ENCODE measurements at places on chromosomes 4 and X. TPM values are rescaled to one million over a fixed set of nuclear protein-coding genes. Genes with fewer than 3 reads are reported as not detected.

The PPP2R2C gene
- not detected for total RNA-seq

The ACE2 gene
- total RNA-seq, result not detected

The ADGRL3 gene
- not detected for total RNA-seq

The HEPH gene
- not detected for total RNA-seq

The ARMCX4 gene
- total RNA-seq, result 2.2 TPM

The TLL1 gene
- total RNA-seq, result not detected

The AVPR2 gene
- total RNA-seq, result not detected

The HS6ST2 gene
- 0.13 TPM for total RNA-seq

The RHOXF2 gene
- total RNA-seq, result not detected

The DIPK2B gene
- total RNA-seq, result not detected

The ZNF674 gene
- 5.1 TPM for total RNA-seq

The CXCL6 gene
- not detected for total RNA-seq

The IQCM gene
- not detected for total RNA-seq

The PPP4R3C gene
- total RNA-seq, result not detected

The RPS6KA6 gene
- not detected for total RNA-seq

The SMIM31 gene
- total RNA-seq, result not detected

The CACNA1F gene
- total RNA-seq, result 0.91 TPM

The CYP2U1 gene
- total RNA-seq, result 3.3 TPM

The FGF5 gene
- total RNA-seq, result not detected

The ALAS2 gene
- total RNA-seq, result not detected

The TXK gene
- total RNA-seq, result 65.6 TPM
